Activated naive CD4-positive, alpha-beta T cell (primary cell): ENCODE measurements at places on chromosomes 11 and 22.

DNA sequence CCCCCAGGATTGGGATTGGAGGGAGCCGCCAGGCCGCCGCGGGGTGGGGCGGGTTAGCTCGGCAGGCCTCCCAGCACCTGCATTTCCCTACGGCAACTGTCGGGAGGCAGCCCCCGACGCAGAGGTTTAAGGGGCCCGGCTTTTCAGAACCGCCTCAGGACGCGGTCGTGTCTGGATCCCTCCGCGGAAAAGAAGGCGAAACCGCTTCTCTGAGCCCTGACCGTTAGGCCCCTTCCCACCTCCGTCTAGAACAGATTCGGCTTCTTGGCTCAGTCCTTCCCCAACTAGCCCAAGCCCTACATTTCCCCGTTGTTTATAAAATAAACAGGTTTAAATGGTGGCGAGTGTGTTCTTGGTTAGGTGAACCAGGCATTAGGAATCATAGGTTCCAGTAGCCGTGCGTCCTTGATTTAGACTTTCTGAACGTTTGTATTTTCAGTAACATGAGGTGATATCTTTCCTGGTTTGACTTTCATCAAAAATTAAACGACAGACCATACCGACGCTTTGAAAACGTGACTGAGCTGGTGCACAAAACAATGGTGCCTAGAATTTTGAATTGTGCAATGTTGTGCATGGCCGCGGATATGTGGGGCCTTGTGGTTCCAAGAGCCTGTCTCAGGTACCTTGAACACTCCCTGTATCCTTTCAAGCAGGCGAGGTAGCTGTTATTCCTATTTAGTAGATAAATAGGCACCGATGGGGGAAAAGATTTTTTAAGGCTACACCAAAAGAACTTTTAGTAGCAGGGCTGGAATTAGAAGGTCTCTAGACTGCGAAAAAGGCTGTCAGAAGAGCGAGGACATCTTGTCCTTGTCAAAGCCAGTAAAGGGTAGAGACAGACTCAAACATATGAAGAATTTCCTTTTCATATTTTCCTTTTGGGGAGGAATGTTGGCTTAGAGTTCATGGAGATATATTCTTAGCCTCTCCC is 1.2 kb upstream of the HSPA8 start:
- no peak for DNase-seq

GRCh38 chr11:66858186-66858938 is 1.5 kb downstream of the LRFN4 start:
- no peak for DNase-seq

DNA sequence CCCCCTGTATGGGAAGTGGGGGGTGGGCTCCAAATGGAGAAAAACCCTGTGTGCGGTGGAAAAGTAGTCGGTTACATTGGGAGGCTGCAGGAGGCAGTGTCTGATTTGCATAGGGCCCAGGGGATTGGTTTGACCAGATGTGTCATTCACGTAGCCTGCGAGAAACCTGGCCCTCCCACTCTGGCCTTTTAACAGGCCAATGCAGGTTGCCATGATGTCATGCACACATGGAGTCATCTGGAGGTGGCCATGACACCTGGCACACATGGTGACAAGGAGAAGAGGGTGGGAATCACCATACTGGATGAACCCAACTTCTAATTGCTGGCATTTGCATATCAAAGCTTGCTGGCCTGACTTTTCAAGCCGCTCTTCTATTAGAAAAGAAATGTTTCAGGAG is 50.6 kb downstream of the FAM181B start:
- no peak for DNase-seq

GRCh38 chr11:27282806-27283205 is 80.2 kb downstream of the CCDC34 start:
- no peak for DNase-seq

- no peak for DNase-seq
Measured at GRCh38 chr11:9815486-9816136, 151.7 kb downstream of the SWAP70 start.

- no peak for DNase-seq
Measured at GRCh38 chr22:32764330-32765131, 37.0 kb upstream of the TIMP3 start.

DNA sequence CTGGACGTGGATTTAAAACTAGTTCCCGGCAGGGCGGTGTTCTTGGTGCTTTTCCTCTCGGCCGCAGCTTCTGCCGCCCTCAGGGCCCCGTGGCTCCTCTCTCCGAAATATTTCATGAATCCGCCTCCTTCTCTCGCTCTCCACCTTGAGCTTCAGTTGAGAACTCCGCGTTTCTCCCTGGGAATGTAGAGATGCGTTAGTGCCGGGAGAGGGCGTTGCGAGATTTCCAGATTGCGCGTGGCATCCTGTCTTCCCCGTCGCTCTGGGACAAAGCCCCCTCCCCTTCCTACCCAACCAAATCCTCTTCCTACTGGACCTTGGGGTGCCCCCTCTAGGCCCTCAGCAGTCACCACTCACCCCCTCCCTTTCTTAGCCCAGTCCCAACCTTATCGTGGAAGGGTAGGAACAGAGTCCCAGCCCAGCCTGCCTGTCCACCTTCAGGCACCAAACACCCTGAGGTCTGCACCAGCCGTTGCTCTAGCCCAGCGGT is 15.5 kb upstream of the RAC2 start:
- no peak for DNase-seq

DNA sequence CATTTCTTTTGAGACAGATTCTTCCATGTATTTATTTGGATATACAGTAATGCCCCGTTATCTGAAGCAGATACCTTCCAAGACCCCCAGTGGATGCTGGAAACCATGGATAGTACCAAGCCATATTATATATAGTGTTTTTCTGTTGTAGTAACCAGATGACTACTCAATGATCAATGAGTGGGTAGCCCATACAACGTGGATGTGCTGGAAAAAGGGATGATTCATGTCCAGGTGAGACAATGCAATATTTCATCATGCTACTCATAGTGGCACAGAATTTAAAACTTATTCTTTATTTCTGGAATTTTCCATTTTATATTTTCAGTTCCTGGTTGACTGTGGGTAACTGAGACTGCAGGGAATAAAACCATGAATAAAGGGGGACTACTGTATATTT is 427.5 kb downstream of the METTL15 start:
- DNase-seq: no peak

GRCh38 chr11:66478729-66479393 is 1.4 kb upstream of the DPP3 start:
- DNase-seq: no peak

DNA sequence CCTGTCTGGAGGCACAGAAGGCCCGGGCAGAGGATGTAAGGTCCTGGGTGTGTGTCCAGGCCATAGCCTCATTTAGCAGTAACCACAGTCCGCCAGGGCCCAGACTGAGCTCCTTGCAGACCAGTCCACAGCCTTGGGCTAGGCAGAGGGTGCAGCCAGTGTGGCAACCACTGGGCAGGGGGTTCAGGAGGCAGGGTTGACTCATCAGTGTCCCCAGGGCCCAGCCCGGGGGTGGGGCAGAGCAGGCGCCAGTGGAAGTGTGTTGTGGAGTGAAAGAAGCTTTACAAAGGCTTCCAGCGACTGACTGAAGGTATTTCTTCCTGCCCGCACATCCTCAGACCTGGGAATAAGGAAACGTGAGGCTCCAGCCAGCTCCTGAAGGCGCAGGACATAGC is 27.7 kb upstream of the WNT11 start:
- no peak for DNase-seq

DNA sequence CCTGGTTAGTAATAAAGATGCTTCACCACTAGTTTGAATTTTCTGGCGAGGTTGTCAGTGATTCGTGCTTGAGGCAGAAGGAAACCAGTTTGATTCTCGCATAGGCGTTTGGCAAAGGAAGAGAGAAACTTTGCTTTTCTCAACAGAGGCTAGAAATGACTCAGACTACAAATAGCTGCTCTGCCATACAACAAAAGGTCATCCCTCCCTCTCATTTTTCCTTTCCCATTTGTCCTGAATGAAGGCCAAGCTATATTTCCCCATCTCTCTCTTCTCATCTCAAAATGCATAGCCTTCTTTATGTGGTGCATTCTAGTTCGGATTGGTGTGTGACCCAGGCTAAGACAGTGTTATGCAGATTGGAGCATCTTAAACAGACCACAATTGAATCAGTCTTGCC is 741.4 kb downstream of the NTM start:
- DNase-seq: no peak

DNA sequence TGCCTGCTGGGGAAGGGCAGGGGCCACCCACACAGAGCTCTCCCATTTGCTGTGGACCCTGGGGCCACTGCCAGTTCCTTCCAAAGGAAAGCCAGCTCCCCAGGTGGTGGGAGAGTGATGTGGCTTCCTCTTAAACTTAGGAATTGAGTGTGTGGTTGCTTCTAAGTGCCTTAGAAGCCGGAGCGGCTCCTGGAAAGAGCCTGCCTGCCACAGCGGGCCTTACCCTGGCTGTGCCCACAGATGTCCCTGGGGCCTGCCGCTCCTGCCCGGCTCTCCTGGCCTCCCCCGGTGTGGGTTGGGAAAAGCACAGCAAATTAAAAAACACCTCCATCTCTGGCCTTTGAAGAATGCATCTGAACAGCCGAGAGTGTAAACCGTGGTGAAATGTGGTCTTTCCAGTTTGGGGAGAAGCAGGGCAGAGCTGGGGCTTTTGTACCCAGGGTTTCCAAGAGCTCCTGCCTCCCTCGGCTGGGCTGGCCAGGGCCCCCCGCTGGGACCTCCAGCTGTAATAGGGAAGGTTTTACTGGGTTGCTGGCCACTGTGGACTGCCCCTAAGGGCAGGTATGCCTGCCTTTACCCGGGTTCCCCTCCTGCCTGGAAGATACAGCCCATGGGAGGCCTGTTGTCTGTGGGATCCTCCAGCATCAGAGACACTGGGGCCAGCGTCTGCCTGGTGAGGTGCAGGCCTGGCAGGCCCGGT is 30.2 kb downstream of the LRP5 start:
- no peak for DNase-seq
